ENCODE measurements at places on chromosomes 16 and 17.
A peak's percentile ranks its signal among the peaks of the same experiment; 100 is the strongest.

- peak; percentile 95 for DNase-seq
Measured at GRCh38 chr16:3553138-3553923, 23.9 kb downstream of the NLRC3 start.

DNA sequence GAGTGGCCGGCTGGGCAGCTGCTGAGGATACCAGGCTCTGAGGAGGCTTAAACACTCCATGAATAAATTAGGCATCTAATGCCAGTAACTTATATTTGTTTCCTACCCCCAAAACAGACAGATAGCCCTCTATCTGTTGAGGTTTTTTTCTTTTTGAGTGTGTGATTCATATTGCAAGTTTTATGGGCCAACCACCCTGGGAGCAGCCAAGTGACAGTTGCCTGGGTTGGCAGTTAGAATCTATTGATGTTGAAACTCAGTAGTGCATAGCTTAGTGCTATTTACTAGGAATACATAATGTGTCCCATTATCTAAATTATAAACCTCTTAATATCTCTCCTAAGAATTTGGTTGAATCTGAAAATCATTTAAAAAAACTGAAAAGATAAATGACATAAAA is 397.4 kb downstream of the CA10 start:
- DNase-seq, result no peak

GRCh38 chr17:67151717-67152116 is 93.3 kb downstream of the HELZ start:
- no peak for DNase-seq

GRCh38 chr17:81680150-81680549 is 3.4 kb downstream of the ARL16 start:
- DNase-seq, result no peak

DNA sequence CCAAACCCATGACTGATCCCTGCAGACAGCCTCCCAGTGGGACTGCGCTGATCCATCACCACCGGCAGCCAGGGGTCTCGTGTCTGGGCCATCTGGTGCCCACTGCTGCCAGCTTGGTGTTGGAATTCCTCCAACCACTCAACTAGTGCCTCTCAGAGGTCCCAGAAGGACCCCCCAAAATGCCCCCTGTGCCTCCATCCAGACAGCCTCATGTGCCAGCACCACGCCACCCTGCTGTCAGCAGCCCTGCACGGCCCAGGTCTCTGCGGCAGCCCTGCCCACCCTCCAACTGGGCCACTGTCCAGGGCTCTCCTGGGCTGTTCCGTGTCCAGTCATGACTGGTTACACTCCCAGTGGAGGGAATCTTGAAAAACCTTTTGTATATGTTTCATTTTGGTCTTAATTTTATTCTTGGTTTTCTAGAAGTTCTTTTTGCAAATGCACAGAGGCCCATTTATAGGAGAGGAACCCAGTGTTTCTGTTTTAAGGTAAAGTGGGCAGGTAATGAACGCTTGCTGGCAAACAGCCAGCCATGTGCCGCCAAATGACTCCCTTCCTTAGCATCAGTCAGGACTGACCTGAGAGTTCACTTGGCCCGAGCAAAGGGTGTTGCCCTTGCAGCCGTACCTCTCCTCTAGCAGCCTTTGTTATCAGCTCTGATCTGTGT is 34.6 kb downstream of the GRIN2C start:
- DNase-seq, result no peak

GRCh38 chr16:48511716-48512115 is 98.3 kb downstream of the N4BP1 start:
- no peak for DNase-seq

DNA sequence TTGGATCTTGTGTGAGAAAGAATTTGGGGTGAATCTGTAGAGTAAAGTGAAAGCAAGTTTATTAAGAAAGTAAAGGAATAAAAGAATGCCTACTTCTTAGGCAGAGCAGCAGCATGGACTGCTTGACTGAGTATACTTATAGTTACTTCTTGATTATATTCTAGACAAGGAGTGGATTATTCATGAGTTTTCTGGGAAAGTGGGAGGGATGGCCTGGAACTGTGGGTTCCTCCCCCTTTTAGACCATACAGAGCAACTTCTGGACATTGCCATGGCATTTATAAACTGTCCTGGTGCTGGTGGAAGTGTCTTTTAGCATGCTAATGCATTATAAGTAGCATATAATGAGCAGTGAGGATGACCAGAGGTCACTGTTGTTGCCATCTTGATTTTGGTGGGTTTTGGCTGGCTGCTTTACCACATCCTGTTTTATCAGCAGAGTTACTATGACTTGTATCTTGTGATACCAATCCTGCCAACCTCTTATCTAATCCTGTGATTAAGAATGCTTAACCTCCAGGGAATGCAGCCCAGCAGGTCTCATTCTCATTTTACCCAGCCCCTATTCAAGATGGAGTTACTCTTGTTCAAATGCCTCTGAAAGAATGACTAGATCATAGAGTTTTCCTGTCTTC is 58.7 kb downstream of the HSD17B2 start:
- no peak for DNase-seq

DNA sequence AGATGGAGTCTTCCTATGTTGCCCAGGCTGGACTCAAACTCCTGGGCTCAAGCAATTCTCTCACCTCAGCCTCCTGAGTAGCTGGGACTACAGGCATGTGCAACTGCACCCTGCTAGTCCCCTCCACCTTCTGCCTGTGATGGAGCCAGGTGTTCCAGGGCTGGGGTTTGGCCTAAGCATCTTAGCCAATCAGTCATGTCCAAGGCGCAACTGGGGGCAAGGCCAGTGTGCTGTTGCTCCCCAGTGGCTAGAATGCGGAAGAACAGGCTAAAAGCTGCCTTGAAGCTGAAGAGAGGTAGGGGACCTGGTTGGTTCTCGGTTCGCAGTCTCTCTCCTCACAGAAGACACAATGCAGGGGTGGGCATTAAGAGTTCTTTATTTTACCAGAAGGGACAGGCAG is 18.6 kb downstream of the FLOT2 start:
- DNase-seq, result peak; percentile 76

GRCh38 chr17:58693208-58693607 is 806 bp downstream of the RAD51C start:
- DNase-seq, result no peak

All from ELF-1 (cell line).